K562 (cell line): ENCODE measurements at places on chromosomes 7 and 10. TPM values are rescaled to one million over a fixed set of nuclear protein-coding genes. Genes with fewer than 3 reads are reported as not detected.
A peak's percentile ranks its signal among the peaks of the same experiment; 100 is the strongest.

NEUROD6 gene
- not detected in 2 replicates for total RNA-seq

DNA sequence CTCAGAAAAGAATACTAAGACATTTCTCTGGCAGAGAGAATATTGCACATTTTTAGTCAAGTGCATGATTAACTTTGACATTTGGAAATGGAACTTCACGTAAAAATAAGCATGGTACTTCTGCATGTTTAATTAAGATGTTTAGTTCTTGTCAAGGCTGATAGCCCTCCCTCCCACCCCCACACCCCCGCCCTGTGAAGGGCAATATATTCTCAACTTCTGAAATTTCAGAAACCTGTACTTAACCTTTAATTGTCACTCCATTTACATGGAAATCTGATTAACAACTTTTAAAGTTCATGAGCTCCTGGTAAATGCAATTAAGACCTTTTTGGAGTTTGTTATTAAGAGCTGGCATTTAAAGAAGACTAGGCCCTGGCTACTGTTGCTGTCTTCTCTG lies 205.8 kb downstream of the EXOC4 start:
- H3K4me3 ChIP-seq, result no peak overlapping the region
- H3K4me1 ChIP-seq, result no peaks in the 10 kb centered on the region
- H3K27ac ChIP-seq, result no peak overlapping the region
- no peak for DNase-seq
- no peaks in the 10 kb centered on the region for H3K36me3 ChIP-seq

MBL2 gene
- total RNA-seq, result not detected in 2 replicates

GRCh38 chr10:62528441-62528840 lies 154.3 kb downstream of the ZNF365 start:
- no peak overlapping the region for H3K27ac ChIP-seq
- DNase-seq, result no peak
- no peaks in the 10 kb centered on the region for H3K27me3 ChIP-seq
- no peak overlapping the region for H3K4me3 ChIP-seq
- no peaks in the 10 kb centered on the region for H3K4me1 ChIP-seq
- H3K36me3 ChIP-seq, result no peaks in the 10 kb centered on the region

DNA sequence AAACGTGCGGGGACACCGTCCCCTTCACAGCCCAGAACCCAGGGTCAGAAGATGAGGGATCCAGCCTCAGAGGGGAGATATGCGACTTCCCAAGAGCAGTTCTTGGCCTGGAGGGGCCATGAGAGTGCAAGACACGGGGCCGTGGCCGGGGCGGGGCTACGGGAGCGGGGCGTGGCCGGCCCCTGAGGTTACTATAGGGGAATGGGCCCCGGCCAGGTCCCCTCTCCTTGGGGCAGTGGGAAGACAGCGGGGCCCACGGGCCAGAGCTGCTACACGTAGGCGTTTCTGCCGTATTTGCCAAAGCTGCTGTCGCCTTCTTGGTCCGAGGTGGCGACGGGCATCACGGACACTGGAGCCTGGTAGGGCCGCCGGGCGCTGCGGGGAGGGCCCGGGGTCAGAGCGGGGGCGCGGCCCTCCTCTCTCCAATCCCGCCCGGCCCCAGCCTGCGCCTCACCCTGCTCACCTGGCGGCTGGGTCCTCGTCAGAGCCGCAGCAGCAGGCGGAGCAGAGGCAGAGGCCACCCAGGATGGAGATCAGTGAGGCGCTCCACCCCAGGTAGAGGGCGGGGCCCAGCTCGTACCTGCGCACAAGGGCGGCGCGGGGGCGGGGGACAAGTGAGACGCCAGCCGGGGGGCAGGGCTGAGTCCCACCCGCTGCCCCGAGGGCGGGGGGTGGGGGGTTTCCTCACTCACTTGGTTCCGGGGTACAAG lies 5.3 kb downstream of the CLDN15 start:
- no peaks in the 10 kb centered on the region for H3K27me3 ChIP-seq
- peaks cover 13% of the 10 kb centered on the region; the same call in 1 of the 3 replicates for H3K36me3 ChIP-seq
- peaks cover 19% of the 10 kb centered on the region; the same call in 2 of the 3 replicates for H3K4me1 ChIP-seq
- DNase-seq, result peak; percentile 55
- H3K27ac ChIP-seq, result no peak overlapping the region

DNA sequence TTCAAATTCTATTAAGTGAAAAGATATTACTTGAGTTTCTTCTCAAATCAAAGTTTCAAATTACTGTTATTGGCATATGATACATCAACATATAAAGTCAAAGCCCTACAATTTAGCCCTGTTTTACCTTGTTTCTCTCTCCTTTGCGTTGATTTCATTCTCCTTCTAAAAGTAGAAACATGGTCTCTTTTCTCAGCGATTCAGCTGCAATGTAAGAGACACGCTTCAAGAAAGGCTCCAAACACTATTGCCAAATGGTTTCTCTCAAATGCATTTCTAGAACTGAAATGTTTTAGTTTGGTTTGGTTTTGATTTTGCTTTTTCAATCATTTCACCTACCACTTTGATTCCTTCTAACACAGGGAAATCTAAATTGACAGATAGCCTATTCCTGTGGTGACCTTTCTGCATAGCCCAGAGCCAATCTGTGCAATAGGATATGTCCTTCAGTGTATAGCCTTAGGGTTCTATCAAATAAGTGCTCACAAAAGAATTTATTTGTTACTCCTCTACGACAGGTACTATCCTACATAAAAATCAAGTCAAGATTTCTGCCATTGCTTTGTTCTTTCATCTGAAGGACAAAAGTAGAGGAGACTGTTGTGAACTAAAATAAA lies 47.3 kb downstream of the CTNNA3 start:
- H3K4me3 ChIP-seq, result no peak overlapping the region
- H3K27ac ChIP-seq, result no peak overlapping the region
- DNase-seq, result no peak

FIS1 gene
- 144 and 145 TPM in 2 replicates for total RNA-seq

GRCh38 chr7:12481722-12482121 lies 78.1 kb upstream of the VWDE start:
- no peak overlapping the region for H3K4me3 ChIP-seq
- H3K4me1 ChIP-seq, result no peaks in the 10 kb centered on the region
- no peak for DNase-seq
- no peak overlapping the region for H3K27ac ChIP-seq
- H3K27me3 ChIP-seq, result no peaks in the 10 kb centered on the region
- H3K36me3 ChIP-seq, result no peaks in the 10 kb centered on the region

DNA sequence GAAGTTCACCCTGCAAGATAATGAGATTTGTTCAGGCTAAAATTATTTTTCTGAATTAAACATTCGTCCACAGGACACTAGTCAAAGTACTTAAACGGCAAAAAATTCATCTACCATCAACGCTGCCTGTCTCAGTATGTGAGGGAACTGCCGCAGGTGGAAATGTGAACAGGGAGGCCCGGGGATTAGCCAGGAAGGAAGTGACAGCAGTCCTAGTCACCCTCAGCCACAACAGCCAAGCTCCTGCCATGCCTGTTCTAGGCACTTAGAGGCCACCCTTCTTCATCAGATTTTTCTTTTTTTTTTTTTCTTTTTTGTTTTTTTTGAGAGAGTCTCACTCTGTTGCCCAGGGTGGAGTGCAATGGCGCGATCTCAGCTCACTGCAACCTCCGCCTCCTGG lies 9.4 kb downstream of the NUDT5 start:
- no peaks in the 10 kb centered on the region for H3K4me1 ChIP-seq
- no peak for DNase-seq
- no peak overlapping the region for H3K4me3 ChIP-seq
- no peaks in the 10 kb centered on the region for H3K27me3 ChIP-seq
- H3K27ac ChIP-seq, result no peak overlapping the region

STEAP4 gene
- total RNA-seq, result 0.07 and 0.11 TPM in 2 replicates

MKX gene
- total RNA-seq, result 0.07 TPM in 1 of 2 replicates, not detected in the other

- peaks cover 18% of the 10 kb centered on the region for H3K4me1 ChIP-seq
- H3K27me3 ChIP-seq, result peaks cover 64% of the 10 kb centered on the region
- H3K36me3 ChIP-seq, result no peaks in the 10 kb centered on the region
Measured at GRCh38 chr10:78963074-78964034, 105.4 kb upstream of the ZMIZ1 start.

DNA sequence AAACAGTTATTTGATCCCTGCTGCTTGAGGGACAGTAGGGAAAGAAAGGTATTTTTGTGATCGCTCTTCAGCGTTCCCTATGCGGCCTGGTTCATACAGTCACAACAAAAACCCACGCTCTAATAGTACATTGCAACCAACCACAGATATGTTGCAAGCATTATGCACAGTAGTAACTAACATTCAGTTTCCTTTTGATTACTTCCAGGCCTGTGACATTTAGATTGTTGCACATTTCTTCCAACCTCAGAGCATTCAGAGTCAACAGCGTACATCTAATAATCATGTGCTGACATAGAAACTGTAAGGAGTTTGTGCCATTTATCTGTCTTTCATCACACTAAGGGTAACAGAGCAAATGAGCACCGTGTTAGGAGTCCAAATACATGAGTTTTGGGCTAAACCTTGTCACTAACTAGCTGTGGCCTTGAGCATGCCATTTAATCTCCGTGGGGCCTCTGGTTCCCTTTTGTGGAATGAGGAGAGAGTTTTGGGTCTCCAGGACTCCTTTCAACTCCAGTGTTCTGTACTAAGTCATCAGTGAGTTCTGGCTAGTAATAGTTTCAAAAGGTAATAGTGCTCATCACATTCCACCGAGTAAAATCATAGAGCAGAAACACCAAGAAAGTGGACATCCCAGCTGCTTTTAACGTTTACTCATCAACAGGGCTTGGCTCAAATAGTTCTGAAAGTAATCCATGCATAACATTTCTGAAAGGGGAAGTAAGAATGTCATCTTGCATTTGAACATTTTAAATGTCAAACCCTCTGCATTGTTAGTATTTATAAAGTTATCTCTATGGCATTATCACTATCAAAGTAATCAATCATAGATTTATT lies 99.0 kb upstream of the FZD1 start:
- no peaks in the 10 kb centered on the region for H3K36me3 ChIP-seq
- no peaks in the 10 kb centered on the region; the same call in 1 of the 2 replicates for H3K27me3 ChIP-seq
- no peak overlapping the region for H3K4me3 ChIP-seq
- H3K4me1 ChIP-seq, result no peaks in the 10 kb centered on the region
- no peak overlapping the region for H3K27ac ChIP-seq
- DNase-seq, result no peak

DNA sequence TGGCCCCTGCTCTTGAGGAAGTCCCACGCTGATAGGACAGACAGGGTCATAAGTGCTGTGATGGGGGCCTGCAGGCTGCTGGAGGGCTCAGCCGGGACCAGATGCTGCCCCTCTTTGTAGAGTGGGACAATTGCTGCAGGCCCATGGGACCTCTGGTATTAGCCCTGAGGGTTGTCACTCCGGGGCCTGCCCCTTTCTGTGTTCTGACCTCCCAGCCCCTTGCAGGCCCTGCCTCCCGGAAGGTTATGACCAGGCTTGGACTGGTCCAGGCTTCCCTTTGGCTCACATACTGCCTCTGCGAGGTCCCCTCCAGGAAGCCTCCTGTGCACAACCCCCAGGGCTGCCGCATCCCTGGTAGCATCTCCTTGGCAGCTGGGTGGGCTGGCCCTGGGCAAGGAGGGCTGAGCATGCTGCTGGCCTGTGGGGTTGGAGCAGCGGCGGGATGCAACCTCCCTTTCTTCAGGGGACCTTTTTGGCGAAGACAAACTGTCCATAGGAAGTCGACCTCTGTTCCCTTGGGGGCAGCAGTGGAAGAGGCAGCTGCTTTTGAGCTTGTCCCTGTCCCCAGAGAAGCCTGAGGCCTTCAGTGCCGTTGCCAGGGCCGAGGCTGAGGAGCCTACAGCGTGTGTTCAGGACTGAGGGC lies 8.8 kb downstream of the LIMK1 start:
- no peaks in the 10 kb centered on the region for H3K27me3 ChIP-seq
- no peak for DNase-seq
- H3K36me3 ChIP-seq, result peaks cover 33% of the 10 kb centered on the region; the same call in 2 of the 3 replicates
- peaks cover 31% of the 10 kb centered on the region for H3K4me1 ChIP-seq

- DNase-seq, result no peak
- no peak overlapping the region for H3K4me3 ChIP-seq
- no peaks in the 10 kb centered on the region; the same call in 1 of the 2 replicates for H3K27me3 ChIP-seq
- no peaks in the 10 kb centered on the region for H3K36me3 ChIP-seq
- no peak overlapping the region for H3K27ac ChIP-seq
Measured at GRCh38 chr10:117096599-117097201, 41.4 kb downstream of the VAX1 start.

GRCh38 chr7:51186531-51186930 lies 130.1 kb downstream of the COBL start:
- peaks cover 20% of the 10 kb centered on the region for H3K27me3 ChIP-seq
- H3K27ac ChIP-seq, result no peak overlapping the region
- no peaks in the 10 kb centered on the region for H3K4me1 ChIP-seq
- no peak for DNase-seq
- no peak overlapping the region for H3K4me3 ChIP-seq

PPIF gene
- total RNA-seq, result 235 and 239 TPM in 2 replicates

EBF3 gene
- total RNA-seq, result not detected in 2 replicates

- H3K27me3 ChIP-seq, result peaks cover 5% of the 10 kb centered on the region; the same call in 1 of the 2 replicates
- H3K27ac ChIP-seq, result no peak overlapping the region
- DNase-seq, result no peak
- no peak overlapping the region for H3K4me3 ChIP-seq
Measured at GRCh38 chr7:3463696-3464095, 162.6 kb downstream of the SDK1 start.

PGAM2 gene
- total RNA-seq, result not detected in 2 replicates

SPOCK2 gene
- total RNA-seq, result 0.63 and 0.86 TPM in 2 replicates

SLC29A4 gene
- total RNA-seq, result 1.2 and 1.4 TPM in 2 replicates

PTPRE gene
- 0.13 and 0.16 TPM in 2 replicates for total RNA-seq

DNA sequence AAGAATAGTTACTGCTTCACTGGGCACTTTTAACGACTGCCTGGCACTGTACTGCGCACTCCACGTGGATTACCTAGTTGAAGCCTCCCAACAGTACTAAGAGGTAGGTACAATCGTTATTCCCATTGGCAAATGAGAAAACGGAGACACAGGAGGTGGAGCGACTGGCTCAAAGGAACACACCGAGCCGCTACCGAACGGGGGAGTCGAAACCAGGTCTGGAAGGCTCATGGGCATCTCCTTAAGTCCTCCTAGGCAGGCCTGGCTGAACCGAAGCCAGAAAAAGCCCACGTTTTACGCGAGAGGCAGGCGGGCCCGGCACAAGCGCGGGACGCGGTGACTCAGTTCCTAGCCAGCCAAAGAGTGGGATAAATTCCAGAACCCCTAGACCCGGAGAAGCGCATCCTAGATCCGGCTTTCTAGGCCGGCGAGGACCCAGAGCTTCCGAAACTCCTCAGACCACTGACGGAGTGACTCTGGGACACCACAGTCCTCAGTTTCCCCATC lies 472 bp downstream of the PDAP1 start:
- no peaks in the 10 kb centered on the region for H3K27me3 ChIP-seq
- peak overlapping the region; percentile 97 for H3K4me3 ChIP-seq
- no peak for DNase-seq
- peaks cover 20% of the 10 kb centered on the region for H3K4me1 ChIP-seq

CPXM2 gene
- 0.09 TPM in 1 of 2 replicates, not detected in the other for total RNA-seq

DNA sequence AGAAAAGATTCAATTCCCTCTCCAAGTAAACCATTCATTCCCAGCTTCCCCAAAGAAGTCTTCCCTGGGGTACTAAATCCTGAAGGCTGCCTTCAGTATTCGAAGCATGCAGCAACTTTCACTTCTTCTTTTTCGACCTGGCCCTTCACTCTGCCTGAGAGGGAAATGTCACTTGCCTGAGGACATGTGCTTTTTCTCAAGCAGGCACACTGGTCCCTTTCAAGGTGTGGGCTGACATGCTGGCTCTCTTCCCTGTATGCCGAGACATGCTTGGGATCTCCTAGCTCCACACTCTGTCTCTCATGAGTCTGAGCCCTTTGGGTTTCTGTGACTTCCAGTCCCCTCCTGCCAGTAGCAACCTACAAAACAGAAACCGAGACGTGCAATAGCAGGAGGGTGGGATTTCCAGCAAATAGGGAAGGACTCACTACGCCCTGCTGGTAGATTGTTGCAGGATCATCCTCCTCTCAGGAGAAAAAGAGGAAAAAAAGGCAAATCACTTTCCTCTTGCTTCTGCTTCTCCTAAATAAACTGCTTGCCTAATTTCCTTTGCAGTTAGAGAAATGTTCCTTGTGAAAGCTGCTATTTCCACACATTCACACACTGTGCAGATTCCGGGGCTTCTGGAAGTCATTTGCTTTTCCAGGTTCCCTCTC lies 33.5 kb downstream of the FIGNL1 start:
- no peaks in the 10 kb centered on the region for H3K36me3 ChIP-seq
- no peak for DNase-seq
- H3K27ac ChIP-seq, result no peak overlapping the region
- H3K4me1 ChIP-seq, result 0 out of 3 replicates have a peak, but pooled peaks cover 2% of the 10 kb centered on the region

GHRHR gene
- total RNA-seq, result not detected in 2 replicates

OR2A42 gene
- total RNA-seq, result not detected in 2 replicates
